ENCODE measurements at places on chromosomes 13 and 19.

GRCh38 chr13:103246581-103247200 lies 180.5 kb upstream of the SLC10A2 start:
- no peak for DNase-seq

DNA sequence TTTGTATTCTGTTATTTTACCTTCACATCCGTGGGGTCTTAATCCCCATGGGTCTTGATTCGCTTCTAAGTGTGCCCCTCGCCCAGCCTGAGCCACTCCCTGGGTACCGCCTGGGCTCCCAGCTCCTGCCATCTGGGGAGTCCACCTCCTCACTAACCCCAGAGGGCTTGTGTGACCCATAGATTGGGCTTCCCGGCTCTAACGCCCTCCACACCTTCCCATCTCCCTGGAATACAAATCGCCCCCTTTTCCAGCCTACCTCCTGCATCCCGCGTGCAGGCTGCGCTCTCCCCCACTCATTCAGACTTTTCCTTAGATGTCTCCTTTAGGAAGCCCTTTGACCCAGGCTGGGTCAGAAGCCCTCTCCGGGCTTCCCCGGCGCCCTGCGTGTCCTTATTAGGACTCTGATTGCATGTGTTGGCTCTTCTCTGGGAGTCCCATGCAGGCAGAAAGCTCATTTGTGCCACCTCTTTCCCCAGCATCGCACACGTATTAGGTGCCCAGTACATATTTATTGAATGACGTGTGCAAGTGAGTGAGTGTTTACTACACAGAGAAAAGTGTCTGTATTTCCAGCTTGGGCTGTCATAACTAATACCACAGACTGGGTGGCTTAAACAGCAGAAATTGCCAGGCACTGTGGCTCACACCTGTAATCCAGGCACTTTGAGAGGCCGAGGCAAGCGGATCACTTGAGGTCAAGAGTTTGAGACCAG lies 757 bp downstream of the CCDC124 start:
- no peak for DNase-seq

DNA sequence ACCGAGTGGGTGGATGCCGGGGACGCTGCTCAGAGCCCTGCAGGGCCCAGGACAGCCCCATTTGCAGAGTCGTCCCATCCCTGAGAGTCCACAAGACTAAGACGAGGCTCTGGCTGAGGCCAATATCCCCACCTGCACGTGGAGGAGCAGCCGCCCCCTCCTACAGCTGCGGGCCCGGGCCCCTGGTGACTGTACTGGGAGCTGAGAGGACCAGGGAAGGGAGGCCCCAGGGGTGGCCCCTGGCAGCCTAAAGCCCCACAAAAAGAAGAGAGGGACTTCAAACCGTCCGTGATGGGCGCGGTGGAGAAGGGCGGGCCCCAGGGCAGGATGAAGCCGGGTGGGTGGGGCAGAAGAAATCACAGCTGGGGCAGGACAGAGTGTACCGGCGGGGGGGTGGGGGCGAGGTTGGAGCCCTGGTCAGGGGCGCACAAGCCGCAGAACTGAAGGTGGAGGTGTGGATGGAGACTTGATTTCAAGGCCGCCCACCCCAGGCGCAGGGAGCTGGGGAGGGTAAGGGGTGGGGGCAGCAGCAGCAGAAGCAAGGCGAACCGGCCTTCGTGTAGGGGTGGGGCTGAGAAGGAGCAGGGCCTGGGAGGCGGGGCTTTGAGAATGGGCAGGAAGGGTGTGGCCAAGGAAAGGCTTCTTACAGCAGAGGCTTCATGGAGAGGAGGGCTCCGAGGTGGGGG lies 12.9 kb downstream of the CFD start:
- DNase-seq, result no peak

GRCh38 chr19:48424694-48425219 lies 21.0 kb upstream of the GRWD1 start:
- DNase-seq, result peak; percentile 78

DNA sequence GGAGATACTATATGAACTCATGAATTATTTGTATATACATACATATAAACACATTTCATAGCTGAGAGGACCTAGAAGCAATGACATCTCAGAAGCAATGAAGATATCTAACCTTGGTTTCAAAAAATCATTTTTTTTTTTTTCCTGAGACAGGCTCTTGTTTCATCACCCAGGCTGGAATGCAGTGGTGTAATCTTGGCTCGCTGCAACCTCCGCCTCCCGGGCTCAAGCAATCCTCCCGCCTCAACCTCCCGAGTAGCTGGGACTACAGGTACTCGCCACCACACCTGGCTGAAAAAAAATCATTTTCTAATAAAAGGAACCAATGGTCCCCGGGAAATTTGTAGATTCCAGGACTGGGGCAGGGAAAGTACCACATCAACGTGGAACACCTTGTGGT lies 4.0 kb downstream of the ZNF565 start:
- no peak for DNase-seq

DNA sequence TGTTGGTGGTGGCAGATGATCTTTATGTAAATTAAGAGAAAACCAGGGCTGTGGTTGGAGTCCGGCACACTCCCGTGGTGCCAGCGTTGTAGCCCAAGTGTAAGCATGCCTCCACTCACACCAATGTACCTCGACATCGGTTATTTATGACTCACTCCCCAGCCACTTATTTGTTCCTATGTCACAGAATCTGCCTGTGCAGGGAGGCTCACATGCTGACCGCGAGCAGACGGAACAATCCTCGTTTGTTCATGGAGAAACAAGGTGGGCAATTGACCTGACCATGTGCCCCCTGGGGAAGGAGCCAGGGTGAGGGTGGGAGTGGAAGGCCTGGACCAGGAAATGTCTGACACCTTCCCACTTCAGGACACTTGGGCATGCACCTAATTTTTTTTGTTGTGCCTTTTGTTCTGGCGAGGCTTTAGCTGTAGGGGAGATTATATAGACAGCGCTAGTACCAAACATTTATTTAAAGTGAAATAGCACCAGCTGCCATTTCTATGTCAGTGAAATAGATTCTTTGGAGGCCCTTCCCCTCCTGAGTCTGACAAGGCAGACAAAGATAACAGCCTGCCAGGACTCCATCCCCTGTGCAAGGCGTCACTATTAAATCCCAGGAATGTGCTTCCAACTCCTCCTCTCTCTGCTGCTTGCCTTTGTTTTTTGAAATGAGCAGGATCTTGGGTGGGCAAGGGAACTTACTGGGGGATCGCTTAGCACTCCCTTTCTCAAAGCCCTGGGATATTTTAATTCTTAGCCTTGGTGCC lies 394.2 kb downstream of the FGF9 start:
- no peak for DNase-seq

GRCh38 chr13:75738841-75739240 lies 102.7 kb downstream of the LMO7 start:
- DNase-seq, result no peak

DNA sequence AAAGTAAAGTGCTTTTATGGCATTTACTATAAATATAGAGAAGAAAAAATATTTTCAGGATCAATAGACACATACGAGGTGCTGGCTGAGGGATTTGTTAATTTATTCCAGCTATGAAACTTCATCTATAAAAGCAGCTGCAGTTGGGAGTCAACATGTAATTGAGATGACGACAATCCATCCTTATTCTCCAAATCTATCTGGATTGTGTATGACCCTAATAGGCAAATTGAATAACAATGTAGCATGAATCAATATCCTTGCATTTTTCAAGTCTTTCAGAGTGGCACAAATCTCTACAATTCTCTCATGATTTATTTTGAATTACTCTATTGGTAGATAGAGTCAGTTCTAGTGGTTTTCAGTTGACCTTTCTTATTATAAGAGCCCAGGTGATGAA lies 1296.5 kb upstream of the SPRY2 start:
- DNase-seq, result no peak

DNA sequence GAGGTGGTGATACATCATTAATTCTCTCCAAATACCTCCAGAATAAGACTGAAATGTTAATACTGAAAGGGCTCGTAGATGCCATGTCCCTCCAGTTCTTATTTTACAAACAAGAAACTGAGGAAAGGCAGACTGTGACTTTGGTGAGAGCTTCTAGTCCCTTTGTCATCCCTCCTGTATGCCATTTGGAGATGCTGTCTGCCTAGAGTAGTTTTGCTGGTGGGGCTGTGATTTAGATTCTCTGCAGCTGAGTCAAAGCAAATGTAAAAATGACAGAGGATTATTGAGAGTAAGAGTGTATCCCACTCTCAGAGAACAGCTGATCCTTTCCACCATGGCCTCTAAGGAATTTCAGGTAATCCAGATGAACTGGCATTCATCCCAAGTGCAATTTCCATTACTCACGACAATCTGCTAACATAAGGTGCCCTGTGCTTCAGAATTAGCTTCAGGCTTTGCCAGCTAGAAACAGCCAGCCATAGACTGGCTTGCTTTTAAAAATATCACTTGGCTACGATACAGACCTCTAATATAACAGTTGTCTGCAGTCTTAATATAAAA lies 16.8 kb downstream of the PABPC3 start:
- no peak for DNase-seq

- DNase-seq, result peak; percentile 95
Observed at GRCh38 chr19:1040476-1041271, 767 bp downstream of the ABCA7 start.

GRCh38 chr19:5292453-5292821 lies 48.2 kb downstream of the PTPRS start:
- DNase-seq, result no peak

GRCh38 chr13:106383791-106384190 lies 151.7 kb downstream of the EFNB2 start:
- no peak for DNase-seq

- DNase-seq, result no peak
Observed at GRCh38 chr13:29522044-29522685, 73.3 kb downstream of the SLC7A1 start.

DNA sequence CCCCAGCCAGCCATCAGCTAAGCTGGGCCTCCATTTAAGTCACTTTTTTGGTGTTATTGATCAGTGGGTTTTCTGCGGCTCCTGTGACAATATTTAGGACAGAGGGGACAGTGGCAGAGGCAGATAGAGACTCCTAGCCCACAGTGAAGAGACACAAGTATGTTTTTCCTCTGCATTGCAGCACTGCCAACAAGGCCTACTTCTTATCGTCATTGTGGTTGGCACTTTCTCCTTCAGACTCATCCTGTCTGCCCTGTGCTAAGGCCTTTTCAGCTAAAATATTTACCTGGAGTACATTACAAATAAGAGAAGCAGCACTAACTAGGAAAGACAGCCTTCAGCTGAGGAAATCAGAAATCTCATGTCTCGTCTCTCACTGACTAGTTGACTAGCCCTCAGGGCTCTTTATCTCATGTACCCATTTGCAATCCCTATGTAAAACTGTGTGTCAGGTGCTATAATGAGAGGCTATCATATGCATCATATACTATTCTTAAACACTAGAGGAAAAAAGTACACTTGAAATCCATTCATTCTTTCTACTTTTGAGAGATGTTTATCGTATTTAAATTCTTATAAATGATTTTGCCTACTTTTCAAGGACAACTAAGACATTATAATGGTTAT lies 62.2 kb downstream of the ZAR1L start:
- DNase-seq, result no peak

DNA sequence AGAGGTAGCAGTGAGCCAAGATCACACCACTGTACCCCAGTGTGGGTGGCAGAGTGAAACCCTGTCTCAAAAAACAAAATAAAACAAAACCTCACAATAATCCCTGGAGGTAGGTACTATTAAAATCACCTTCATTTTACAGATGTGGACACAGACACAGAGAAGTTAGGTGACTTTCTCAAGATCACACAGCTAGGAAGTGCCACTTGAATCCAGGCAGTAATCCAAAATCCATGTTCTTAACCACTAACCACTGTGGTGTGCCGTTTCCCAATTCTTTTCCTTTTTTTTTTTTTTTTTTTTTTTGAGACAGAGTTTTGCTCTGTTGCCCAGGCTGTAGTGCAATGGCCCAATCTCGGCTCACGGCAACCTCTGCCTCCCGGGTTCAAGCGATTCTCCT lies 9.0 kb downstream of the PPP1R14A start:
- no peak for DNase-seq

GRCh38 chr19:48683349-48683748 lies 10.5 kb upstream of the NTN5 start:
- DNase-seq, result no peak

- DNase-seq, result no peak
Observed at GRCh38 chr19:48239582-48240141, 16.1 kb downstream of the CARD8 start.

GRCh38 chr13:39282400-39282972 lies 244.2 kb downstream of the NHLRC3 start:
- DNase-seq, result no peak

DNA sequence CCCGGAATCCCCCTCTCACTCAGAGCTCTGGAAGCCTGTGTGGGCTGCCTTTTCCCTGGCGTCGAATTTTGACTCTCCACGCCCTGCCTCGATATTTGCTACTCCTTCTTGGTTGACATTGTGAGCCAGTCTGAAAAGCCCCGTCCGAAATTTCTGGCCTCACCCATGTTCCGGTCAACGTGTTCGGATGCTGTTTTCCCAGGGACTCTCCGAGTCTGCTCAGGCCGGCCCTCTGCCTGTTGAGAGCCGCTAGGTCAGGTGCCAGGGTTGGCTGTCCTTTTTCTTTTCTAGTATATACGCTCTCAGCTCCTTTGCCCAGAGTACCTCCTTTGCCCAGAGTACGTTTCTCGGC lies 6.8 kb upstream of the DGKH start:
- DNase-seq, result peak; percentile 30

GRCh38 chr13:44470638-44471562 lies 97.3 kb downstream of the SERP2 start:
- DNase-seq, result no peak

DNA sequence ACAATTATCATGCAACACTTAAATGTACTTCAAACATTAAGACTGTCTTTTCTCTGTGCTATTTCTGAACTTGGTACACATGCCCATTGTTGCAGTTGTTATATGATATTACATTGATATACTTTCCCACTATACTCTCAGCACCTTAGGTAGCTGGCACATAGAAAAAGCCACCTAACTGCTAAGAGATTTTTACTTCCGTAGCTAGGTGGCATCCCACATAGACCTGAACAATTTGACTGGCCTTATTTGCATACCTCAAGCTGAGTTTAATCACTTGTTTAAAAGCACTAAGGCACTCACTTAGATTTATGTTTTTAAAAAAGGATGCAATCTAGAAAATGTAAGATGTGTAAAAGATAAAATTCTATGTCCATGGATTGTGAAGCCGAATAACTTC lies 194.2 kb downstream of the POU4F1 start:
- DNase-seq, result no peak

DNA sequence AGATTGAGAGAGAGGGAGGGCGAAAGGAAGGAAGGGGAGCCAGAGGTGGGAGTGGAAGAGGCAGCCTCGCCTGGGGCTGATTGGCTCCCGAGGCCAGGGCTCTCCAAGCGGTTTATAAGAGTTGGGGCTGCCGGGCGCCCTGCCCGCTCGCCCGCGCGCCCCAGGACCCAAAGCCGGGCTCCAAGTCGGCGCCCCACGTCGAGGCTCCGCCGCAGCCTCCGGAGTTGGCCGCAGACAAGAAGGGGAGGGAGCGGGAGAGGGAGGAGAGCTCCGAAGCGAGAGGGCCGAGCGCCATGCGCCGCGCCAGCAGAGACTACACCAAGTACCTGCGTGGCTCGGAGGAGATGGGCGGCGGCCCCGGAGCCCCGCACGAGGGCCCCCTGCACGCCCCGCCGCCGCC lies at the start of gene TNFSF11:
Gene TNFSF11 (plus strand): TSS at position 142 of the 400 bp plus-strand sequence. CDS start 152 bp downstream, at position 294.
- no peak for DNase-seq

- DNase-seq, result peak; percentile 27
Observed at GRCh38 chr13:41645331-41645730, 188.0 kb downstream of the RGCC start.

GRCh38 chr13:112905990-112906641 lies 62.9 kb upstream of the MCF2L start:
- no peak for DNase-seq
